Mammary epithelial cell (primary cell): ENCODE measurements at places on chromosomes 1 and 21. TPM values are rescaled to one million over a fixed set of nuclear protein-coding genes. Genes with fewer than 3 reads are reported as not detected.
A peak's percentile ranks its signal among the peaks of the same experiment; 100 is the strongest.

Gene TACSTD2
- polyA plus RNA-seq: 135 TPM

DNA sequence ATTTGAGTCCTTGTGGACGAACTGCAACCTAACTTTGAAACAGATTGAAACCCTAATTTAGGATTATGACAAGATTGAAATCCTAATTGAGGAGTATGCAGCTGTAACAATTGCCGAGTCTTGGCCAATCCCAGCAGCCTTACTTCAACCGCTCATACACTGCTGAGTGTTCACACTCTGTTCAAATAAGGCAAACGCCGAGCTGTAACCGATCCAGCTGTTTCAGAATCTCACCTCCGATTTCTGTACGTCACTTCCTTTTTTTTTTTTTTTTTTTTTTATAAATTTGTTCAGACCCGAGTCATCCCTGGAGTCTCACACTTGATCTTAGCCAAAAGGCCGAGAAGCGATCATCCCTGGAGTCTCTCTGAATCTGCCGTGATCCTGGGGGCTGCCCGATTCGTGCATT, 22.3 kb upstream of the ATP5PO start:
- no peak for DNase-seq

Gene GBP6
- polyA plus RNA-seq: 4.6 TPM

- DNase-seq: peak; percentile 78
These were observed 49.0 kb downstream of the JAK1 start for GRCh38 chr1:64917328-64917861.

- peak; percentile 72 for DNase-seq
These were observed 15.5 kb upstream of the MAP3K7CL start for GRCh38 chr21:29114765-29115500.

- no peak for DNase-seq
These were observed 240.9 kb upstream of the CAMK1G start for GRCh38 chr1:209342441-209343175.

DNA sequence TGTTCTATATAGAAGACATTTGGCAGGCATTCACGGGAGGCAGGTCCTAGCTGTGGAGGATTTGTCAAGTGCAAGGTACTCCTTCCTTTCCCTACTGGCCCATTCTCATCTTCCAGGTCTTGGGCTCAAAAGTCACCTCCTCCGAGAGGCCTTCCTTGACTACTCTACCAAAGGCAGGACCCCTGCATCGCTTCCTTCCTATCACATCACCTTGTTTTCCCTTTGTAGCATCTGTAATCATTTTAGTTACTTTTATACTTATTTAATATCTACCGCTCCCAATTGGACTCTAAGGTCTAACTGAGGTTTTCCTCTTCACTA, 296.8 kb upstream of the KAZN start:
- no peak for DNase-seq

DNA sequence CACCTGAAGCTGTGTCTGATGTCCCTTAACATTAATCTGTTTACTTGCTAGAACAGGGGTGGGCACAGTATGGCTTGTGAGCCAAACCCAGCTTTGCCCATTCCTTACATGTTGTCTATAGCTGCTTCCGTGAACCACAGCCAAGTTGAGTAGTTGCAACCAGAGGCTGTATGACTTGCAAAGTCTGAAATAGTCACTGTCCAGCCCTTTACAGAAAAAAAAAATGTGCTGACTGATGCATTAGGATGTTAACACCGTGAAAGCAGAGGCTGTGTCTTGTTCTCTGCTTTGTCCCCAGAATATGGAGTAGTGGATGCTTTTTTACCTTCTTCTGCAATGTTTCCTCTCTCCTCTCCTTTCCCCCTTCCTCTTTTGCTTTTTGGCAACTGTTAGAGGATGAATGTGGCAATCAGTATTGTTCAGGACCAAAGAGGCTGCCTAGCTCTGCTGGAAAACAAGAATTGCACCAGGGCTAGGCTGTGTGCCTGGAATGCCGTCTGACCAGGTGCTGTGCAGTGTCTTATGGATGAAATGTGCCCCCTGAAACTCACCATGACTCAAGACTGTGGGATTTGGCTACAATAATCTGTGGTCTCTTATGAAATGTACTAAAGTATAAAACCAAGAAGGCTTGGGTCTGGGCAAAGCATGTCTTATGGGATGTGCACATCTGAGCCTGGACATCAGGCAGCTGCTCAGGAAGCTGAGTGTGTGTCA, 79.6 kb upstream of the GCLM start:
- peak; percentile 97 for DNase-seq

- DNase-seq: no peak
These were observed 812 bp upstream of the ARF1 start for GRCh38 chr1:228081578-228082213.

Gene AQP10
- polyA plus RNA-seq: not detected
